NCI-H69 (cell line): ENCODE measurements at places on chromosomes 5 and 9.

- peak; percentile 23 for DNase-seq
Observed at GRCh38 chr5:42636425-42636824, 120.2 kb upstream of the CCDC152 start.

- no peak for DNase-seq
Observed at GRCh38 chr5:105961572-105961971, 1709.2 kb downstream of the EFNA5 start.

- DNase-seq: peak; percentile 49
Observed at GRCh38 chr9:90774682-90775081, 26.9 kb upstream of the SYK start.

GRCh38 chr9:129726322-129727160 lies 26.3 kb downstream of the PTGES start:
- peak; percentile 87 for DNase-seq

DNA sequence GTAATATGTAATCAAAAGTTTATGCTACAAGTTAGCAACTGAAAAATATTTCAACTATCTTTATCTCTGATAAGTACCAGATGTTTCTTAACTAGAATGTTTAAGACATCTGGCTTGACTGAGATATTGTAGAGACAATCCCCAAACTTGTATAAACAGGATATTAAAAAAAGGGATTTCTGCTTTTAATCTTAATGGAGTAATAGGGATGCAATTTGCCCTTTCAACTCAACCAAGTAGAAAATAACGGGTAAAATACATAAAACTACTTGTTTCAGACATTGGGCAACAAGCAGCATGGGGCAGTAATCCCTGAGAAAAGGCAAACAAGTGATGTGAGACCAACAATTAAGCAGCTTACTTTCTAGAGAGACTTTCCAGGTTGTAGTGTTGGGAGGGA lies 9.4 kb upstream of the ADAMTS12 start:
- DNase-seq: no peak

GRCh38 chr5:175885813-175886212 lies 14.4 kb downstream of the CPLX2 start:
- peak; percentile 92 for DNase-seq

GRCh38 chr5:103340717-103341388 lies 82.3 kb downstream of the MACIR start:
- no peak for DNase-seq

- DNase-seq: no peak
Observed at GRCh38 chr5:152804179-152804578, 399.1 kb upstream of the NMUR2 start.

DNA sequence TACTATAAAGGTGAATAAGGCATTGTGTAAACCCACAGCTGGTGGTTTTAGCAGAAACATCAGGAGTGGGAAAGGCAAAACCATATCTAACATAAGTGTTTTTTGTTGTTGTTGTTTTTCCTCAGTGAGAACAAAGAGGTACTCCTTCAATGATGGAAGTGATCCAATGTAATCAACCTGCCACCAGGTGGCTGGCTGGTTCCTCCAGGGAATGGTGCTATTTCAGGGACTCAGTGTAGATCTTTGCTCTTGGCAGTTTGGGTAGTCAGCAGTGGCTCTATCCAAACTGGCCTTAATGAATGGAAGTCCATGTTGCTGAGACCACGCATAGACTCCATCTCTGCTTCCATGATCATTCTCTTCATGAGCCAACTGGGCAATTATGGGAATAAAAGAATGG lies 10.8 kb downstream of the DMRTA1 start:
- DNase-seq: peak; percentile 79

- DNase-seq: no peak
Observed at GRCh38 chr9:16064771-16065170, 511.9 kb downstream of the CCDC171 start.

DNA sequence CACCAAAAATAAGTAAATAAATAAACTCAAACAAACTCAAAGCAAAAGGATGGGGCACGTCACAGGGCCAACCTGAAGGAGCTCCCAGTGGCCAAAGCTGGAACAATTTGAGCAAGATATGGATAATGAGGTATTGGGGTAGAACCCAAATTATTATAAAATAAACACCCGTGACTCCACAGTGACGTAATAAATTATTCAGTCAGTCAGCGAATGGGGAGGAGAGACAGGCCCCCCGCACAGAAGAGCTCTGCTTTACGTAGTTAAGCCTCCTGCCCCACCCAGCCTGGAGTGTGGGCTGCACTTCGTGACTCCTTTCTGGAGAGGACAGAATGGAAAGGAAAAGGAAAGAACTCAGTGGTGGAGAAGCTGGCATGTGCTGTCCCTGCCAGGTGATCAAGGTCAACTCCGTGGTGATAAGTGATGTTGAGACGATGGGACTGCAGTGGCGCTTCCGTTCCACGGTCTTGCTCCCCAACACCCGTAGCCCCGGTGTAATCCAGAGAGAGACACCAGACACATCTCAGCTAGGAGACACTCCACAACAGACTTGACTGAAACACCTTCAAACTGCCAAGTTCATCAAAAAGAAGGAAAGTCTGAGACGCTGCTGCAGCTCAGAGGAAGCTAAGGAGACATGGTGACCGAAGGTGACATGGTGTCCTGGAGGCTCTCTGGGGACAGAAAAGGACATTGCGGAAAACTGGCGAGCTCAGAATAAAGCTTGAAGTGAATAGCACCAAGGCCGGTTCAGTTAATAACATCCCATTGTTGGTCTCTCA lies 83.3 kb upstream of the COL5A1 start:
- no peak for DNase-seq

GRCh38 chr5:50667023-50667652 lies 701 bp downstream of the PARP8 start:
- peak; percentile 65 for DNase-seq

- DNase-seq: no peak
Observed at GRCh38 chr9:85208666-85209065, 533.1 kb downstream of the AGTPBP1 start.

DNA sequence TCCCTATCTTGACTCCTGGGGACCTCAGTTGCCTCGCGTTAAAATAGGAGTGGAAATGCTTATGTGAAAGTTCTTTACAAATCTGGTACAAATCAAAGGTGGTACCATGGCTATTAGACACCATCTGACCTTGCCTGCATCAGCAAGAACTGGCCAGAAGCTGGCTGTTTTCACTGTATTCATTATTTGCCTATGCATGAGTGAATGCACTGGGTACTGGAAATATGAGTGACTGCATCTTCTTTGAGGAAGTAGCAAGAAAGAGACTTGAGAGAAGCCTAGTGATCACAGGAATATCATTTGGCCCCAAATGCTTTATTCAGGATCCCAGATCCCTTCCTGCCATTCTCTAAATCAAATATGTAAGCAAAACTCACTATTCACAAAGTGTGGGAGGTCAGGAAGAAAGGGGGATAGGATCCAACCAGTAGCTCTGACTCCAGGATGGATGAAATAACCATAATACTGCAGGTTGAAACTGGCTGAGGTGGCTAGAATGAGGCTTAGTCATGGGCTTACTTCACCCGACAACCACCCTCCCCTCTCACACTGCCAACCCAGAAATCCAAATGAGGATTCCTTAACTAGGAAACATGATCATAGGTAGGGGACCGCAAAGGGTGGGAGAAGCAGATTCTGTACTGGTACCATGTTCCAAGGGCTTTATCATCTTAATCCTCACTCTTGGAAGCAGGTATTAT lies 56.7 kb downstream of the FAM114A2 start:
- no peak for DNase-seq

DNA sequence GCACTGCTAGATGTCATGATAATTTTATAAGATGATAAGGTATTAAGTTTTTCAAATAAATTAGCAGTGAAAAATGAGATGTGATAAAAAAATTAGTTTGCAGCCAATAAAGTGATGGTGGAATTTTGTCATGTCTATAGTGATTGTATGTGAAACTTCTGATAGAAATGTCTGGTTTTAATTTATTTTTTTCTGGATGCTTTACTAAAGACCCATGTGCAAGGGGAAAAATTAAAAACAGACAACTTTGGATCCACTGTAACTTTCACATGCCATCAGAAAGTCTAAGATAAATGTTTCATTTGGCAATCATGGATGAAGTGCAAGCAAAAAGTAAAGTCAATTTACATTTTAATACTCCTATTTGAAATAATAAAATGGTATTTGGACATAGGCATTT lies 4.4 kb upstream of the NDUFS4 start:
- DNase-seq: no peak

- no peak for DNase-seq
Observed at GRCh38 chr9:4620881-4621555, 41.1 kb upstream of the PLPP6 start.

DNA sequence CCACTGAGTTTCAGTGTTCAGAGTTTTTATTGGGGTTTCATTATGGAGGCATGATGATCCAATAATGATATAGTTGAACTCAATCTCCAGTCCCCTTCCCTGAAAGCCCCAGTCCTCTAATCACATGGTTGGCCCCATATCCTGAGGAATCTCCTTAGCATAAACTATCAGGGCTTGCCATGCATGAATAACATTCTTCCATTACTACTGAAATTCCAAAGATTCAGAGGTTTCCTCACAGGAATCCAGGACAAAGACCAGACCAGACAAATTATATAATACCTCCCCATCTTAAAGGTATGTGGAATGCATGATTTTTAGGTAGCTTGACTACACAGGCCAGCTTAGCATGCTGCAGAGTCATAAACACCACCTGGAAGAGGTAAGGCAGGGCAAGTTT lies 15.5 kb upstream of the LRRTM2 start:
- no peak for DNase-seq

DNA sequence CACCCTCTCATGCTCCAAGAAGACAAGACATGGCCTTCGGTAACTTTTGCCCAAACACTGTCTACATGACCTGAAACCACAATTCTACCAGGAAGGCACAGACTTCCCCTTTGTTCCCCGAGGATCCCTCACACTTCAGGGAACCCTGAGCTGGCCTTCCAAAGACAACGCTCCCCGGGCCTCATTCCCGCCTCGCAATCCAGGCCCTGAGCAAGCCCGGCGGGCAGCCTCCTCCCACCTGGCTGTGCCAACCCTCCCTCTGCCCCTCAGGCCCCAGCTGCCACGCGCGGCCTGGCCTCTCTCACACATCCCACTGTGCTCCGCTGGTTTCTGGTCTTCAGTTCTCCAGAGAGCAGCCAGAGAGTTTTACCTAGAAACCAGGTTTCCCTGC lies 7.3 kb downstream of the QSOX2 start:
- peak; percentile 66 for DNase-seq

DNA sequence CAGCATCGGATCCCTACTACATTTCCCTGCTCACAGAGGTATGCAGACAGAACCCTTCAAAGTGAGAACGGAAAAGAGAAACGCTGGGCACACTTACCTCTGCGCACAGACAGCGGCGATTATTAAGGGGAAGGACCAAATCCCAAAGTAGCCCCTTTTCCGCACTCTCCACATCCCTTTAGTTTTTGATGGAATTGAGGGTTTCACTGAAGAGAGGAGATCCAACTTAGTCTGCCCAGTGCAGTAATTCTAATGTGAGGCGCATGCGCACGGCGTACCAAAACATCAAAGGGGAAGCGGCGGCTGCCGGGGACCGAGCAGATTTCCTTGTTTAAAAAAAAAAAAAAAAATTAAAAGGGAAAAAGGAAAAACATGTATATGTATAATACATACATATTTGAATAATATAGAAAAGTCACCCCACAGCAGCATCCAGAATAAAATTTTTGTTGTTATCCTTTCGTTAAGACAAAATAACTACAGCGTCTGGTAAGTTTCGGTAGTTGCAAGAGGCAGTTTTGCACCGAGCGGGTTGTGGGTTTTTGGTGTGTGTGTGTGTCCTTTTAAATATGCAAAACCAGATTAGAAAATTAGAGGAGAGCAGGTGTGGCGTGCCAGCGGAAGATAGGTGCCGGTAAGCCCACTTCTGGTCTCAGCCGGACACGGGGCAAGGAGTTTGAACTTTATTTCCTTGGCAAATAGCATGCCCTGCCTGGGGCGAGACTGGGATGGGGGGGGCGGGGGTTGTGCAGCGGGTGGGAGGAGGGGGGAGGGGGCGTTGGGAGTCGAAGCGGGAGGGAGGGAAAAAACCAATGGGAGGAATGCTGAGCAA lies at the start of gene GABRB2:
Gene GABRB2 (minus strand): TSS at position 256 of the 832 bp plus-strand sequence. CDS start 82 bp downstream, at position 174.
- DNase-seq: peak; percentile 51

- DNase-seq: no peak
Observed at GRCh38 chr9:3578786-3579185, 53.0 kb upstream of the RFX3 start.

DNA sequence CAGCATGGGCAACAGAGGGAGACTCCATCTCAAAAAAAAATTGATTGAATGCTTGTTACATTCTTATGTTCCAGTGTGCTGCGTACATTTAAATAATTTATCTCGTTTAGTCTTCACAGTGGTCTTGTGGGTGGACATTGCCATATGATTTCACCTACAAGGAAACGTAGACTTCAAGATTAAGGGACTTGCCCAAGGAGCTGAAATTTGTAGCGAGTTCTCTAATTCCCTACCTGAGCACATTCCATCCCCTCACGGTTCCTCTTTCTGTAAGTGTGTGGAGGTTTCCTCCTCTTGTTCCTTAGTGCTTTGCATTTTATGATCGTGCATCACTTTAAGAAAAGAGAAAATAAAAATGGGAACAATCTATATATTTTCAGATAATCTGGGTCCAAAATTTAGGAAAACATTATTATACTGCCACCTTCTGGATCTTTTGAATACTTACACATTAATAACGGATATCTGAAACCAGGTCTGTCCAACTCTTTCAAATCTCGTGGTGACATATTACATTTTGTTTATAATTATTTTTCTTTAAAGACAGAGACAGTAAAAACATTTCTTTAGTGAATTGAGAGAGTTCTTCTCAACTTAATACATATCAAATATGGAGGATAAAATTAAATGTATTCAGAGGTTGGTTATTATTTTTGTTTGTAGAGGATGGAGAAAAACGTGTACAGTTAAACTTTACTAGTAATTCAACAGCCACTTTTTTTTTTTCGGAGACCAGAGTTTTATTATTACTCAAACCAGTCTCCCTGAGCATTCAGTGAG lies 29.9 kb upstream of the C7 start:
- peak; percentile 31 for DNase-seq

GRCh38 chr5:60677850-60678664 lies 21.9 kb downstream of the DEPDC1B start:
- peak; percentile 69 for DNase-seq

- no peak for DNase-seq
Observed at GRCh38 chr9:38338342-38339018, 54.0 kb upstream of the ALDH1B1 start.

DNA sequence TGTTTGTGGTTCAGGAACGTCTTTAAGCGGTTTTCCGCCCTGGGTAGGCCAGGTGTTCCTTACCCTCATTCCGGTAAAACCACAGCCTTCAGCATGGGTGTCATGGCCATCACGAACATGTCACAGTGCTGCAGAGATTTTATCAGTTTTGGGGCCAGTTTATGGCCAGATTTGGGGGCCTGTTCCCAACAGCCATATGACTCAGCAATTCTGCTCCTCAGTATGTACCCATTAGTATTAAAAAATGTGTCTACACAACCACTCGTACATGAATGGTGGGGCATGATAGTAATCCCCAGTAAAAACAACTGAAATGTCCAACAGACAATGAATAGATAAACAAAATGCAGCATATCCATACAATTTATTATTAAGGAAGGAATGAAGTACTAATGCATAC lies 51.9 kb upstream of the TTC23L start:
- DNase-seq: no peak

DNA sequence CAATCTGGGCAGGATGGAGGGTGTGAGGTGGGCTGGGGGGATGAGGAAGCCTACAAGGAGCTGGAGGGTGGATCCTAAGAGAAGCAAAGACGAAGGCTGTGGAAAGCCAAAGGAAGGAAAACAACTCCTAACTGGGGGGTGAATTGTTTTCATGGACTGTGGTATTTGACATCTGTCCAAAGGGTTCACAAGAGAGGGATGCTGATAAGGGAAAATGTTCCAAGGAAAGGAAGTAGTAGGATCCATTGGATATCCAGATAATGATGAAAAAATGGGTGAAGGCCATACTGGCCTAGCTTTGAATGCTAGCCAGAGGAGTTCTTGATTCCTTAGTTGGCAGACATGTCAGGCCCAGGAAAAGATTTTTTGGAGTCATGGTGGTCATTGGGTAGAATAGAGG lies 51.8 kb upstream of the FOXI1 start:
- no peak for DNase-seq
